ENCODE measurements at places on chromosomes 7 and 10. TPM values are rescaled to one million over a fixed set of nuclear protein-coding genes. Genes with fewer than 3 reads are reported as not detected.

The OTUD1 gene
- total RNA-seq = 8.5 TPM

The SYT15B gene
- 0.14 TPM for total RNA-seq

The PON2 gene
- 3.5 TPM for total RNA-seq

DNA sequence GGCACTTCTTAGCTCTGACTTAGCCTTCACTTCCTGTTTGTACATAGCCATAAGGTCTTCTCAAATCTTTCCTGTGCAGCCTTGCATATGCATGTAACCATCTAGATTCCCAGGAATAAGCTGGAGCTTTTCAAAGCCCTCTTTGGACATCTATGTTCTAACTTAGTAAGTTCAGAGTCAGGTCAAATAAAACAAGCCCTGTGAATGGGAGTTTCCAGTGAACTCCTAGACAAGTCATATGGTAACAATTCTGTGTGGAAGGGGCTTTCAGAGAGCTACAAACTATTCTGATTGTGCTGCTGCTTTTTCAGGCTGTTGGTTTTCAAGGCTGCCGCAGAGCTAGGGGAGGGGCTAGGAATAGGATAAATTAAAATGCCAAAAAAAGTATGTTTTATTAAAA lies 208.4 kb upstream of the AKR1E2 start:
- no peak for DNase-seq

- DNase-seq = no peak
Observed at GRCh38 chr7:94396037-94396431, 1.3 kb downstream of the COL1A2 start.

- no peak for DNase-seq
Observed at GRCh38 chr10:72524489-72524888, 101.4 kb downstream of the MICU1 start.

DNA sequence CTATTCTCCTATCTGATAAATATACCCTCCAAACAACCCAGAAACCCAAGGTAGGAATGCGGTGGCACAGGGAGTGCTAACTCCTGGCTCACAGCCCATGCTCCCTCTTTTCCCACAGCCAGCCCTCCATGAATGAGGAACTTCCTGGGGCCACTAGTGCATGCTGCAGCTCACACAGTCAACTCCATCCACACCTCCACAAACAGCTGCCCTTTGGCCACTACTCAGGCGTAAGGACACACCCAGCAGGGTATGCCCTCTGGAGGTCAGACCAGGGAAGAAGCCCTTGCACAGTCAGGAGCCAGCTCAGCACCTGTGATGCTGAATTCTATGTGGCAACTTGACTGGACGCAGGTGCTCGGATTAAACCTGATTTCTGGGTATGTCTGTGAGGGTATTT lies 85.2 kb upstream of the PIK3CG start:
- no peak for DNase-seq

Measured in activated naive CD8-positive, alpha-beta T cell treated with anti-CD3 and anti-CD28 coated beads for 36 hours (primary cell).